ENCODE measurements at places on chromosomes 7 and 10.

GRCh38 chr7:1053002-1053411, 8.7 kb downstream of the GPR146 start:
- no peak for DNase-seq

GRCh38 chr7:101973130-101973529, 155.7 kb downstream of the CUX1 start:
- no peak for DNase-seq

GRCh38 chr10:119377451-119377957, 165.0 kb downstream of the RGS10 start:
- DNase-seq: no peak

DNA sequence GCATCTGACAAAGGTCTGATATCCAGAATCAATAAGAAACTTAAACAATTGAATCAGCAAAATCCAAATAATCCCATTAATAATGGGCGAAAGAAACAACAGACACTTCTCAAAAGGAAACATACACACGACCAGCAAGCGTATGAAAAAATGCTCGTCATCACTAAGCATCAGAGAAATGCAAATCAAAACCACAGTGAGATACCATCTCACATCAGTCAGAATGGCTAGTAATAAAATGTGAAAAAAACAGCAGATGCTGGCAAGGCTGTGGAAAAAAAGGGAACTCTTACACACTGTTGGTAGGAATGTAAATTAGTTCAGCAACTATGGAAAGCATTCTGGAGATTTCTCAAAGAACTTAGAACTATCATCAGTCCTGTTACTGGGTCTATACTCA, 496.7 kb downstream of the SH2D4B start:
- no peak for DNase-seq

DNA sequence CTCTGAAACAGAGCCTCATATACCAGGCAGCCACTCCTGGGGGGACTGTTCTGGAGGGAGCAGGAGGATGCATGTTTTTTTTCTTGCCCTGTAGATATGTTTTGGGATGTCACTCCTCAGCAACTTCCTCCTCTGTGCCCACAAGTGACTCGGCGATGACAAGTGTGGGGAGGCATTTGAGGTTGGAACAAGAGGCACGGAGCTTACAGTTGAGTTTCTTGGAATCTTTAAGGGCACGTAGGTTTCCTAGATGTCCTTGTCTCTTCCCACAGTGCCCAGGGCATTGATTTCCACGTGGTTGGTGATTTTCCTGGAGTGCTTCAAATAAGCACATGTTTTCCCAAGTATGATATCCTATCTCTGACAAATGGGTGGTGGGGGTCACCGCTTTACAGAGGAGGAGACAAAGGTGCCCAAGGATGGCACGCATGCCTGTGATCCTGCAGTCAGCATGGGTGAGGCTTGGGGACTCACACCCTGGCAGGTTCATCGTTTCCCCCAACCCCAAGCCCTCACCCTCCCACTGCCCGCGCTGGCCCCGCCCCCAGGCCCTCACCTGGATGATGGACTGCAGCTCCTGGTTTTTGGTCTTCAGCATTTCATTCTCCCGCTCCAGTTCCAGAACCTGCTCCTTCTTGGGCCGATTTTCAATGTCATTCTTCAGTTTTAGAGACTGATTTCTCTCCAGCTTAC, 95.2 kb upstream of the GNA12 start:
- no peak for DNase-seq

GRCh38 chr10:46283580-46284285, 3.1 kb upstream of the ANTXRL start:
- DNase-seq: no peak

GRCh38 chr10:77236700-77237099, 400.9 kb downstream of the KCNMA1 start:
- no peak for DNase-seq

DNA sequence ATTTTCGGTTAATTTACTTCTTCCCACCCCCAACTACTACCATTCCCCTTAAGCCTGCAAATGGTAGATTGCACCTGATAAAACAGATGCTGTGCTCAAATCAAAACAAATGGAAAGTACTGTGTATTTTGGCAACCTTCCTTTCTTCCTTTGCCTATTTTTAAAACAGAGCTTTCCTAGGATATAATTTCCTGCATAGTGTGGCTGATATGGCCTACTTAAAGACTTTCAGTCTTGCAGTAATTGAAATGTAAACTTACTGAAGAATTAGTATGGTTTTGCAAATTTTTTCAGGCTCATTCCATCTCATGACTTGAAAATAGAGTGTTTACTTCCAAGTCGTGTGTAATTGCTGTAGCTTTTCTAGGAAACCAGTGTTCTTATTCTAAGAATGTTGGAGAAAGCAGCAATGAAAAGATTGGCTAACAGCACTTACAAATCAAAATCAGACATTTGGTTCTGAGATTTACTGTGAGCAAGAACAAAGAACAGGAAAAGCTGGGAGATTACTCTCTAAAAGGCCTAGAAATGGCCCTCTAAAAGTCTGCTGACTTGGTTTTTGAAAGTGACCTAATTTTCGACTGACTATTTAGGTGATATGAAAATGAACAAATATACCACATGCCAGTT, 52.0 kb downstream of the REEP3 start:
- no peak for DNase-seq

GRCh38 chr7:147513451-147513850, 1077.1 kb upstream of the C7orf33 start:
- DNase-seq: no peak

- DNase-seq: no peak
Observed at GRCh38 chr10:70078937-70079336, 26.3 kb downstream of the MACROH2A2 start.

- DNase-seq: no peak
Observed at GRCh38 chr10:26386781-26387180, 51.4 kb upstream of the APBB1IP start.

DNA sequence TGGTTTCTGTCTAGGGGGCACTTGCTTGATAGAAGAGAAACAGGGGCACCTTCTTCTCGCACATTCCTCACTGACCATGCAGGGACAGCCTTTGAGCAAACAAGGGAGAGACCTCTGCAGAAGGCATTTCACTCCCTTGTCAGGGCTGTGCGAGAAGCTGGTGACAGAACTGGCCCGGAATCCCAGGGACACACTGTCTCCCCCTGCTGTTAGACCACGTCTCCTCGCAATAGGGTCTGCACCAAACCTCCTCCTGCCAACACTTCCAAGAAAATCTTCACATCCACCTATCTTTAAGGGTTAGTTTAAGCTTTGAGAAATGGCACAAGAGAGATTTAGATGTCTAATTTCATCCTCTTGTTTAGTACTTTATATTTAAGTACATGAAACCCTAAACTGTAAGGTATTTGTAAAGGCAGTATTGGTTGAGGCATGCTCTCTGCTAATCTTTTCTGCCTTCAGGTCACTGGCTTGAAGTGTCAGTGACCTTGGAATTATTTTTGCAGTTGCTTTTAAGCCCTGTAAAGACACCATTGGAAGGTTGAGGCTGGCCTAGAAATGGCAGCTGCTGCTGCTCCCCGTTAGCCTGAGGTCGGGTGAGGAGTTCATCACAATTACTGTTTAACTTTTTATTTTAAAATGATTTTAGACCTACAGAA, 37.0 kb downstream of the RBM20 start:
- peak; percentile 17 for DNase-seq

GRCh38 chr10:87761892-87762291, 56.1 kb downstream of the ATAD1 start:
- DNase-seq: peak; percentile 2

GRCh38 chr10:111873041-111873440, 310.5 kb downstream of the GPAM start:
- no peak for DNase-seq

GRCh38 chr7:17009007-17009719, 127.4 kb upstream of the AGR3 start:
- no peak for DNase-seq

DNA sequence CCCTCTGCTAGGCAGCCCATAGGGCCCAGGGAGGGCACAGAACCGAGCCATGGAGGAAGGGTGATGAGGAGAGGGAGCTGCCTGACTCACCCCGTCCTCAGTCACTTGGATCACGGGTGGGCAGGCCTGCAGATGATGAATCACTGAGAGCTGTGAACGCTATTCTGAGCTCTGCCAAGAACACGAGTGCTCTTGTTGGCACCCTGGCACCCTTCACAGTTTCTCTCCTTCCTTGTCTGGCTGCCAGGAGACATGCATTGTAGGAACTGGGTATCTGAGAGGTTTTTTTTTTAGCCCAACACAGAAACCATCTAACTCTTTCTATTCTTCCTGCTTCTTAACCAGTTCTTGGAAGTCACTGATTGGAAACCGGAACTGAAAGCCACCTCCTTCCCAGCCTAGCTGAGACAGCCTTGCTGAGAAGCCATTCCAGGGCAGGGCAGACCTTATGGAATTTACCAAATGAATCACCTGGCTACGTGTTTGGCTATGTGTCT, 82.1 kb downstream of the SLC37A3 start:
- DNase-seq: no peak

GRCh38 chr7:116271963-116272886, 61.9 kb downstream of the TES start:
- DNase-seq: no peak

DNA sequence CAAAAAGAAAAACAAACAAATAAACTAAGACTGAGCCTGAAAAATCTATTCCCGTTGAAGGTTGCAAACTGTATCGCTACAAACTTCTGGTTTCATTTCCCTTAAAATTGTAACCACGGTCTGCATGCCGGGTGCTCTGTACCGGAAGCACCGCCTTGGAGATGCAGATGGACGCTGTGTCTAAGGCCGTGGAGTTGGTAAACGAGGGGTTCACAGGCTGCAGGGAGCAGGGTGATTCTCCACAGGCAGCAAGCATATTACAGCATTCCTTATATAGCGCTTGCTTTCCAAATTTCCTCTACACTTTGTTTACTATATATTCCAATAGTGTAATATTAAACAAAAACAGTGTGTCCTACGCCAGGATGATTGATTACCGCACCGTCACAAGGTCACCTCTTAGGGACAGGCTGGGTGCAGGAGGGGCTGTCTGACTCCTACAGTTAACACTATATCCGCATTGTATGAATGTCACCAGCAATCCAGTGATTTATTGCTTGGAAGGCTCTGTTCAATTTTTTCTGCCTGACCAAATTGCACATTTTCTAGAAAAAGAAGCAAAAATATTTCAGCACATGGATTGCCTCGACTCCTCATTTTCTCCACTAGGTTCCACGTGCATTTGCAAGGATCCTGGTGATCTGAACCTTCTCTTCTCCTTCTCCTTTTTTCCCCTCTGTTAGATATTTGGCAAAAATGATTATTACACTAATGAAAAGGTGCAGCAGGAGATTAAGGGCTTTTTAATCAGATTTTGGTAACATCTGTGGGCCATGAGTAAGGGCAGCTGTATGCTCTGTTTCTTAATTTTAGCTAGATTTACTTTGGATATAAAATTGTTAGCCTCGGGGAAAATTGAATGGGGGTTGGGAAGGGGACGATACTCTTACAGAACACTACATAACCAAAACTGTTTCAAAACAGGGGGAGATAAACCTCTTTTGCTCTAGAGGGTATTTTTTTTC, 325.8 kb upstream of the MGMT start:
- no peak for DNase-seq

DNA sequence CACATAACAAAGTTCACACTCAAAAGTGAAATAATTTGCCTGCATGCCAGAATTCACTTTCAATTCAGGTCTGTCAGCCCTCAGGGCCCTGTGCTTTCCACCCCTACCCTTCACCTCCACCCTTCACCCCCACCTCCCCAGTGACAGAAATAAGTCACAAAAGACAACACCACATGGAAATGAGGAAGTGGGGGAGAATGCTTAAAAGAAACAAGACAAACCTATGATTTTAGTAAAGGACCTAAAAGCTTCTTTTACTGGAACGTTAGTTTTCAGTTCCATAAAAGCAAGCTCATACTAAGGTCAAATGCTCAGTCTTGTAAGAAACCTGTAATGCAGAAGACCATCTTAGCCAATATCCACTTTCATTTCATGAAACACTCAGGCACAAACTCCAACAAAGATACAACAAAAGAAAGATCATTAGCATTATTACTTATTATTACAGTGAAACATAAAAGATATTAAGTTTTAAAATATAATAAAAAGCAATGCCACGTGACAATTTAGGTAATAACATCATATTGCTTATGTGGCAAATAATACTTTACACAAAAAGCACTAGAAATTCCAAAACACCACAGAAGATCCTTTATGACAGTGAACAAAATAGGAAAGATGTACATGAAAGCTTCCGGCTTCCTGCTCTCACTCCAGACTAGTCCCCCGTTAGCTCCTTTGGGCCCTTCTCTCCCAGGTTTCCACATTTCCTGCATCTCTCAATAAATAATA, 112.1 kb downstream of the LMBR1 start:
- peak; percentile 35 for DNase-seq

DNA sequence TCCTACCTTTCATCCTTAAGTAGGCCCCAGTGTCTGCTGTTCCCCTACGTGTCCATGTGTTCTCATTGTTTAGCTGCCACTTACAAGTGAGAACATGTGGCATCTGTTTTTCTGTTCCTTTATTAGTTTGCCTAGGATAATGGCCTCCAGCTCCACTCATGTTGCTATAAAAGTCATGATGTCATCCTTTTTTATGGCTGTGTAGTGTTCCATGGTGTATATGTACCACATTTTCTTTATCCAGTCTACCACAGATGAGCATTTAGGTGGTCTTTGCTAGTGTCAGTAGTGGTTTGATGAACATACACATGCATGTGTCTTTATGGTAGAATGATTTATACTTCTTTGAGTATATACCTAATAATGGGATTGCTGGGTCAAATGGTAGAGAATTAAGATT, 146.2 kb upstream of the SLC26A5 start:
- no peak for DNase-seq

DNA sequence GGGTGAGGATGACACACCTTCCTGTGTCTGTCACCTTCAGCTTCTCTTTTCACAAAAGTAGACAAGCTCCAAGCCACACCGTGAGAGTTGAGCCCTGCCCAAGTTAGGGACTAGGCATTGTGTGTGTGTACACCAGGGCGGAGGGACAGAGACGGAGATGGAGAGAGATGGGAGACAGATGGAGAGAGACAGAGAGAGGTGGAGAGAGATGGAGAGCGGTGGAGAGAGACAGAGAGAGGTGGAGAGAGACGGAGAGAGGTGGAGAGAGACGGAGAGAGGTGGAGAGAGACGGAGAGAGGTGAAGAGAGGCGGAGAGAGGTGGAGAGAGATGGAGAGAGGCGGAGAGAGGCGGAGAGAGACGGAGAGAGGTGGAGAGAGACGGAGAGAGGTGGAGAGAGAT, 207.0 kb downstream of the DNAJB6 start:
- DNase-seq: no peak

- DNase-seq: no peak
Observed at GRCh38 chr7:87225696-87226095, 6.2 kb upstream of the TMEM243 start.

GRCh38 chr10:51272555-51272954, 198.3 kb downstream of the PRKG1 start:
- no peak for DNase-seq

GRCh38 chr10:12819656-12820055, 181.9 kb downstream of the CCDC3 start:
- no peak for DNase-seq

All from GM18507 (cell line).